H54 (cell line): ENCODE measurements at places on chromosomes 7 and 10.

- DNase-seq: no peak
Observed at GRCh38 chr7:106463851-106464611, 179.2 kb upstream of the NAMPT start.

DNA sequence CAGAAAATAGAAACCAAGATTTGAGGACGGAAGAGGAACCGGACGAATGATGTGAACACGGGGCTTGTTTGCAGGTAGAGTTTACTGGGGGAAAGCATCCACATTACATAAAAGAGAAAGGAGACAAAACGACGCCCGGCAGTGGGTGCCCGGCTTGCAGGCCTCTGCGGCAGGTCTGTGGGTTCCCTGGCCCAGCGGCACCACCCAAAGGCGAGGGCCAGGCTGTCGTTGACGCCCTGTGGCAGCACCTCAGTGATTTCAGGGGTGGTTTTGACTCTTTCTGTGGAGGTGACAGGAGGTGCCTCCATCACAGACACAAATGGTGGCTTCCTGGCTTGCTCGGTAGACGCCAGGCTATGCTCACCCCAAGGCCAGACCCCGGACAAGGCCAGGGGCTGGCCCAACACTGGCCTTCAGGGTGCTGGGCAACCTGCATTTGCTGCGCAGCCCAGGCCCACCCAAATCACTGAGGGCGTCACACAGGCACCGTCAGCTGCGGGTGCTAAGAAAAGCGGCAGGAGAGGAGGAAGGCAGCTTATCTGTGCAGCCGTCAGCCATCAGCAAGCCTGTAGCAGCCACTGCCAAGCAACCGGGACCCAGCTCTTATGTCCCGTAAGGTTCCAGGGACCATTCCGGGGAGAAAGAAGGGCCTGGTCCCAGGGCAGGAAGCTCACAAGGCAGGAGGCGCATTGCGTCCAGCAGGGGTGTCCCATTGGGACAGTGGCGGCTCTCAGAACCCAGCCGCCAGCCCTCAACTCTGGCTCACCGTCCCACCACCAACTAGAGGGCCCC is 230.3 kb downstream of the PTPRN2 start:
- no peak for DNase-seq

DNA sequence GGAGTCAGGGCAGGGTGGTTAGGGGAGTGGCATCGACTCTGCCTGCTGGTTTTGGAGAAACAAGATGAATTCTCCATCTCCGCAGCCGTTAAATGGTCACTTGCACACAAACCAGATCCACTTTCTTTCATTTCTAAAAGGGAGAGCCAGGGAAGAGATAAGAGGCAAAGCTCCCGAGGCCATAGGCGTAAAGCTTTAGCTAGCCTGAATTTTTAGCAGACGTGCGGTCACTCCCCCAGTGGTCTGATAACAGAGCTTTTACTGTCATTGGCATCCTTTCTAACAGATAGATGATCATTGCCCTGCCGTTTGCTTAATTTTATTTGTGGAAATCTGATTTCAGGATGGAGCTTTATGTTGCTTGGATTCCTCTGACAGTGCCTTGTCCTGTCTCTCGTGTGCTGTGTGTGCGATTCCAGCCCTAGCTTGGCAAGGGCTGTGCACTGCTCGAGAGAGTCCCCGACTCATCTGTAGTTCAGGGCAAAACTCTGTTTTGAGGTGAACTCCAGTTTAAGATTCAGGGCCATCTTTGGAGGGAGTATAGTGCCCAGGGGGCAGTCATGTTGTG is 62.5 kb downstream of the GATA3 start:
- DNase-seq: no peak

- no peak for DNase-seq
Observed at GRCh38 chr7:66604198-66604597, 24.5 kb upstream of the KCTD7 start.

- no peak for DNase-seq
Observed at GRCh38 chr10:89367529-89367928, 10.3 kb upstream of the IFIT1B start.

DNA sequence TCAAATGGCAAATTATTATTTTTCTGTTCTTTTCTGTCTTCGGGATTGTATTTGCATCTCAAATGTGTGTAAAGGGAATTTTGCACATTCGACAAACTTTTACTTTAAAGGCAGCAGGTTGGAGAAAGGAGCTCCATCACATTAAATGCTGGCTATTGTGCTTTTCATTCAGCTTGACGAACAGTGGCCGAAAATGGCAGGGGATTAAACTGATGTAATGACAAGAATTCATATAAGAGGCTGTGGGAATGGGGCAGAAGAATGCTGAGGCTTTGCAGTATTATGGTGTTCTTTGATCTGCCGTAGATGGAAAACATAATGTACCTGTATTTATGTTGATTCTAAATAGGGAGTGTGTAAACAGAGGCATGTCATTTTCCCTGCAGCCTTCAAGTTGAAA is 376.0 kb downstream of the LRMDA start:
- no peak for DNase-seq

- DNase-seq: no peak
Observed at GRCh38 chr7:97218767-97219166, 101.3 kb downstream of the SDHAF3 start.

GRCh38 chr7:40810274-40810673 is 675.5 kb downstream of the SUGCT start:
- no peak for DNase-seq

DNA sequence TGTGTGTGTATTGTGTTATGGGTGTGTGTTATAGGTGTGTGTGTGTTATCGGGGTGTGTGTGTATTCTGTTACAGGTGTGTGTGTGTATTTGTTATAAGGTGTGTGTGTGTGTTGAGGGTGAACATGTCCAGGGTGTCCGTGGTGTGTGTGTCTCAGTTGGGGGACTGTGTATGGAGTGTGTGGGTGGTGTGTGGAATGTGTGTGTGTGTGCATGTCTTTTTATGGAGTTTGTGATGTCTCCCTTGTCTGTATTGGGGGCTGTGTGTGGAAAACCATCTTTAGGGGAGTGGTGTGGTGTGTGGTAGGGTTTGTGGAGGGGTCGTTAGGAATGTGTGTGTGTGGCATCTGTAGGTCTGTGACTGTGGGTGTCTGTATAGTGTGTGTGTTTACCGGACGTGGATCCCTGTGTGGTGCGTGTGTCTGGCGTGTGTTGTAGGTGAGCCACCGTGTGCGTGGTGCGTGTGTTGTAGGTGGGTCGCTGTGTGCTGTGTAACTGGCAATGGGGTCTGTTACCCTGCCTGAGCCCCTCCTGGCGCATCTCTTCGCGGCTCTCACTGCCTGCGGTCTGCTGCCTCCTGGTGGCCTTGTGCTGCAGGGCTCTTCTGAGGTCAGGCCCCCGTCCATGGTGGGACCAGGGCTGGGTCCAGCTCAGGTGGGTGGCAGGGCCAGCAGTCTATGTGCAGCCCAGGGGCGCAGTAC is 61.7 kb downstream of the PALD1 start:
- peak; percentile 50 for DNase-seq

GRCh38 chr7:48742079-48742798 is 182.1 kb upstream of the CDC14C start:
- DNase-seq: no peak

DNA sequence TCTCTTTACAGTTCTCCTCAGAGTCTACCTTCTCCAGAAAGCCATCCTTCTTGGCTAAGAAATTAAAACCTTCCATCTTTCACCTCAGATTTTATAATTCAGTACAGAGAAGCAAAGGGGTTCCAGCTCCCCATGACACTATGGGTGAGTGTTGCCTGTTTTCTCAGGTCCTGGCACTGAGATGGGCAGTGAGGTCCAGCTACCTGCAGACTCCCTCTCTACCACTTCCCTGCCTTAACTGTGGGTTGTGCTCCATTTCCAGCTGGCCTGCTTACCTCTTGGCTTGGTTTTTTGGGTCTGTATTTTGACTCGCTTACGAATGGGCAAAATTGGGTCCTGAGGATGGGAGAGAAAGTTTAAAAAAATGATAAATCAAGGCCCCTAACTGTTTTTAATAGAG is 26.3 kb downstream of the ZCWPW1 start:
- no peak for DNase-seq

- no peak for DNase-seq
Observed at GRCh38 chr7:128065872-128066271, 34.6 kb upstream of the LRRC4 start.

DNA sequence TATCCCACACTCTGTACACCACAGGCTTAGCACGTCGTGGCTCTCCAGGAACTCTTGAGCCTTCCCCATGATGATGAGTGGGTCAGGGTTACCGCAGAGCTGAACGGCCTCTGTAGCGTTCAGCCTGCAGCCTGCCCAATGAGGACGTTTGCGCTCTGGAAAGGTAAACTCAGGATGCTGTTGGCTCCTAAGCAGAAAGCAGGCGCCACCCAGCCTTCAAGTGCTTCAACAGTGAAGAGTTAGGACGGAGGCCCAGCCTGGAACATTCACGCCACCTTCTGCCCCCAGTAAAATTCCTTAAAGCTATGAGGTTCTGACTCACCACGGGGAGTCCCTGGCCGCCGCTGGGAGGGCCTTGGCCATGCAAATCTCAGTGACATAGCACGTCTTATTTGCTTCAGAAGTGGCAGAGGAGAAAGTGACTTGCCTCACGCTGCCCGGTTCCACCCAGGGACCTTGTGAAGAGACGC is 161.5 kb upstream of the SH2B2 start:
- peak; percentile 74 for DNase-seq

GRCh38 chr7:18312482-18312881 is 183.1 kb upstream of the HDAC9 start:
- DNase-seq: no peak

GRCh38 chr10:75766106-75766505 is 334.7 kb downstream of the LRMDA start:
- no peak for DNase-seq

GRCh38 chr7:31899356-31899927 is 170.8 kb downstream of the PDE1C start:
- no peak for DNase-seq

GRCh38 chr10:34017281-34017680 is 682.8 kb upstream of the NRP1 start:
- DNase-seq: no peak

GRCh38 chr10:108852211-108852610 is 1071.1 kb downstream of the XPNPEP1 start:
- DNase-seq: no peak

- no peak for DNase-seq
Observed at GRCh38 chr7:95503271-95504131, 17.8 kb downstream of the ASB4 start.

DNA sequence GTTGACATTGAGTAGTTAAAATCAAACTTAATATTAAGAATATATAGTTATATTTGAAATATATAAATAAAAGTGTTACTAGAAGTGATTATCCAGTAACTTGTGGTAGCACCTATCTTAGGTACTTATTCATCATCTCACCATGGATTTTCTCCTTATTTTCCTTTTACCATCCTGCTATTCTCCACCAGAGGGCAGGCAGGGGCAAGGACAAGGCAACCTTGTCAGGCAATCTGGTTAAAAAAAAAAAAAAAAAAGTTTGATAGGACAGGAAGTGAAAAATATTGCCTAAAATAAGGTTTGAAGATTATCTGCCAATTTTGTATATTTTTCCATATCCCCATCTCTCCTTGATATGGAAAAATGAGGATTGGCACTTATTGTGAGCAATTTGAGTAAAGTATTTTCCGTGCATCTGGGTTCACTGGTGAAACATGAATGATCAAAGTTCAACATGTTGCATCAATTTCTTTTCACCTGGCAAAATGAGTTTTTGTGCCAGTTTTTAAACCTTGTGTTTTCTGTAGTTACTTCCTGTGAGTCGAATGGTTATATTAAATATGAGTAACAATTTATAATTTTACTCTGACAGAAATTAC is 256.7 kb downstream of the AGMO start:
- peak; percentile 8 for DNase-seq

GRCh38 chr10:807163-807957 is 117.9 kb upstream of the DIP2C start:
- DNase-seq: no peak

- no peak for DNase-seq
Observed at GRCh38 chr7:159010937-159011721, 133.5 kb downstream of the VIPR2 start.

- no peak for DNase-seq
Observed at GRCh38 chr7:29349362-29349761, 154.8 kb downstream of the CHN2 start.

DNA sequence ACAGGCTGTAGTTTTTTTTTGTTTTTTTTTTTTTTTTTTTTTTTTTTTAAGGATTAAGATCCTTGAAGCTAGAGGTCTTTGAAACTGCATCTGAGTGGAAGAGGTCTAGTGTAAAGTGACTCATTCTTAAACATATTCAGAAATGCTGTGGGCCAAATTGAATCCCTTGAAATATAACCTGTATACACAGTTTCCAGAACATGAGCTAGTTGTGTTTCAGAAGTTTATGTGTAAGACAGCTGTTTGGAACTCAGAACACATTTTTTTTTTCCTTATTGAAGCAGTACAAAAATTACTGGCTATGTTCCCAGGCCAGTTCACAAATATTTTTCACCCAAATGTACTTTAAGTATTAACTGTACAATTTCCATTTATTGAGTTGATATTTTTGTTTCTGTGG is 67.9 kb downstream of the PPP1R9A start:
- peak; percentile 6 for DNase-seq

- DNase-seq: no peak
Observed at GRCh38 chr10:131402771-131403650, 91.5 kb upstream of the TCERG1L start.

- DNase-seq: no peak
Observed at GRCh38 chr10:73113551-73113950, 3.3 kb downstream of the NUDT13 start.

GRCh38 chr10:75765789-75766096 is 334.3 kb downstream of the LRMDA start:
- DNase-seq: no peak

GRCh38 chr7:69681181-69681580 is 82.9 kb downstream of the AUTS2 start:
- no peak for DNase-seq

DNA sequence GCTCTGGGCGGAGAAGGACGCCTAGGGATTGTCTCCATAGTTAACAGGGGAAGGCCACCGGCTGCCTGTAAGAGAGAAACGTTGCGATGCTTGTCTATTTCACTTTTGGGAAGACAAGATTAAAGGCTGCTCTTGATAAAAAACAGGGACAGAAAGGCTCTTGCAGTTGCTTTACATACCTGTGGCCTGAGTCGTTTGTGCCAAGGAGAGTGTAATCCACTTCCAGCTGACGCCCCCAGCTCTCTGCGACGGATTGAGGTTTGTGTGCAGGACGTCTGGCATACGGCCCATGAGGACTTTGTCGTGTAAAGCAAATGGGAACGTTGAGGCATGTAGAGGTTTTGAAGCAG is 1.1 kb downstream of the MAP3K8 start:
- DNase-seq: no peak

GRCh38 chr10:85645926-85646711 is 720.5 kb downstream of the GRID1 start:
- DNase-seq: peak; percentile 72

DNA sequence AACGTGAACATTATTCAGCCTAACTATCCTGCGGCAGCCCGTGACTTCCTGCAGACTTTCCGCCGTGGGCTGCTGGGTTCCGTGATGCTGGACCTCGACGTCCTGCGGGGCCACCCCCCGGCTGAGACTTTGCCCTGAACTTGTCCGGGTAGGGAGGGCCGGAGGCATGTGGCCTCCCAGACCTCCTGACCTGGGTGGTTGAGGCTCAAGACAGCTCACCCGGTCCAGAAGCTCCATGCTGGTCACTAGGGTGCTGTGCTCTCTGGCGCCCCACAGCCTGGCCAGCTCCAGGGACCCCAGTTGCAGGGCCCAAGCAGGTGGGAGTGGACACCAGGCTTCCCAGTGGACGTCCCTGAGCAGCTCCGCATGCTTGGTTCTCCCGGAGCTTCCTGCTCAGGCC is 4.4 kb downstream of the SPRN start:
- DNase-seq: no peak
